ENCODE measurements at places on chromosomes 5 and 9.

- DNase-seq: no peak
Observed at GRCh38 chr5:149195337-149195887, 54.1 kb downstream of the ABLIM3 start.

- DNase-seq: no peak
Observed at GRCh38 chr9:74940600-74940999, 12.1 kb downstream of the C9orf40 start.

- DNase-seq: no peak
Observed at GRCh38 chr5:68476854-68477253, 261.3 kb downstream of the PIK3R1 start.

DNA sequence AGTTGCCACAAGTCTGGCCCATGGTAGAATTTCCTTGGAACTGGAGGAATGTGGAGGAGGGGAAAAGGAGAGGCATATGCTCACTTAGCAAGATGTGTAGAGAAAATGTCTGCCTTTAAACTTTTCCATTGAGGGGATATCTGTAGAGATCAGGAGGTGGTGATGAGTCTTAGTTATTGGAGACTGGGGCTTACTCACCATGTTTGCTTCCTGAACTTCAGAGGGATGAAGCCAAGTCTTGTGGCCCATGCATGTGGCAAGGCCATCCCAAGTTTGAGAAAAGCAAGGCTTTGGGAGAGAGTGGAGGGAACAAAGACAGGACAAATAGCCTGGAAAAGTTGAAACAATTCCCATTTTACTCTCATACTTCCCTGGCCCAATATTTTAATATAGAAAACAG is 124.5 kb downstream of the GDNF start:
- no peak for DNase-seq

GRCh38 chr9:22079873-22080341 is 70.8 kb upstream of the CDKN2B start:
- no peak for DNase-seq

GRCh38 chr5:171023508-171023907 is 161.7 kb downstream of the RANBP17 start:
- no peak for DNase-seq

GRCh38 chr5:159497221-159497620 is 166.9 kb upstream of the IL12B start:
- DNase-seq: no peak

DNA sequence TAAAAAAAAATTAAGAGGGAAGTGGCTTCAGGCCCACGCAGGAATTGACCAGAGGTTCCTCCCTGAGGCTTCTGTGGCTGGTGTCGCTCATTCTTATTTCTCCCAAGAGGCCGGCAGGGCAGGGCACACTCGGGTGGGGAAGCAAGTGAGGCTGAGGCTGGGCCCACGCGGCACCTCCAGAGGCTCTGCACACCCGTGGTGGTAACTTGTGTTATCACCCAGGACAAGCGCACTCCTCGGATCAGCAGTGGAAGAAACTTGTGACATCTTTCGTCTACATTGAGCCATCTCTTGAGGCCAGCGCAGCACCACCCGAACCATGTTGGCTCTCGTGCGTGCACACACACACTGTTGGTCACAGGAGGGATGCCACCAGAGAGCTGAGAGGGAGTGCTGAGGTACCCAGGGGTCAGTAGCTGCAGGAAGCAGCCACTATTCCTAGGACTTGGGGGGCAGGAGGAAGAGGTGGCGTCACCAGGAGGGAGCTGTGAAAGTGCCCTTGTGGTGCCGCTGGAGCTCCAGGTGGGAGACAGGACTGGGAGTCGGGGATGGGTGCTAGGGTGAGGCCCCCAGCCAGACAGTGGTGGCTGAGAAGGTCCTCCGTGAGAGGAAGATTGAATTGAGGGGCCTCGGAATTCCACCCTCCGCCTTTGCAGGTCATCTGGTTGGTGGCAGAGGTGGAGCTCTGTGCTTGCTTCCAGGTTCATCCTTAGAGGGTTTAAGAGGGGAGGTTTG is 6.4 kb downstream of the NDUFS6 start:
- no peak for DNase-seq

DNA sequence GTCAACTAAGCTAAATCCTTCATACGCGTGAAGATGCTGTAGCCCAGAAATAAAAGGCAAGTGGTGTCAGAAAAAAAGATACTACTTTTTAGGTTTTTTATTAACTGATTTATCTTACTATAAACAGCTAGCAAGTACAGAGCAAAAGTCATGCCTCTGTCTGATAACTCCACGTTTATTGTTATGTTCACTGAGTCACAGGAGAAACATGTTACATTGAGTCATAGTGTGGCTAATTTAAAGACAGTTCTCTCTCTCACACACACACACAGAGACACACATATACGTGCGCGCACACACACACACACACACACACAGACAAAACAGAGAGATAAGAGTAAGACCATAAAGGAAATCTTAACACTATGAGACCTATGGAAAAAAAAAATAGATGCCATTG is 770.0 kb upstream of the CDH10 start:
- no peak for DNase-seq
